ENCODE measurements at places on chromosomes 11 and 22.
A peak's percentile ranks its signal among the peaks of the same experiment; 100 is the strongest.

GRCh38 chr11:126561327-126561893 lies 205.9 kb downstream of the ST3GAL4 start:
- DNase-seq: peak; percentile 42

GRCh38 chr22:37659066-37659896 lies 758 bp downstream of the PDXP start:
- no peak for DNase-seq

DNA sequence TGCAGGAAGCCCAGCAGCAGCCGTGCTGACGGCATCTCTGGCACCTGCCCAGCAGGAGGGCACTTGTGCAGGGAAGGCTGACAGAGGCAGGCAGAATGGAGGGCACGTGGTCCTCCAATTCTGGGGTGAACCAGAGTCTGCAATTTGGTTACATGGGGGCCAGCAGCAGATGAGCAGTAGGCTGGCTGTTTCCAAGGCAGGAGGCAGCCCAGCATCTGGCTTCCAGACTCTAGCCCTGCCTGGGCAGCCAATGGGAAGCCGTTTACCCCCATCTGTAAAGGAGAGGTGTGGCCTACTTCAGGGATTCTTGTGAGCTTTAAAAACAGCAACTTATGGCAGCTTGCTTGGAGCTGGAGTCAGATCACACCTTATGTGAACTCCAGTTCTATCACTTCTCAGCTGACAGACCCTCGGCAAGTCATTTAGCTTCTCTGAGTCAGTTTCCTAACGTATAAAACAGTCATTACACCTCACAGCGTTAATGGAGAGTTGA lies 27.9 kb upstream of the RASL10A start:
- DNase-seq: no peak

- peak; percentile 93 for DNase-seq
Measured at GRCh38 chr11:132632641-132633124, 899.6 kb downstream of the OPCML start.

GRCh38 chr22:28231441-28231840 lies 312.4 kb upstream of the PITPNB start:
- DNase-seq: peak; percentile 34

GRCh38 chr11:123083623-123084029 lies 21.7 kb upstream of the HSPA8 start:
- DNase-seq: peak; percentile 95
